ENCODE measurements at places on chromosomes 2 and 18.

DNA sequence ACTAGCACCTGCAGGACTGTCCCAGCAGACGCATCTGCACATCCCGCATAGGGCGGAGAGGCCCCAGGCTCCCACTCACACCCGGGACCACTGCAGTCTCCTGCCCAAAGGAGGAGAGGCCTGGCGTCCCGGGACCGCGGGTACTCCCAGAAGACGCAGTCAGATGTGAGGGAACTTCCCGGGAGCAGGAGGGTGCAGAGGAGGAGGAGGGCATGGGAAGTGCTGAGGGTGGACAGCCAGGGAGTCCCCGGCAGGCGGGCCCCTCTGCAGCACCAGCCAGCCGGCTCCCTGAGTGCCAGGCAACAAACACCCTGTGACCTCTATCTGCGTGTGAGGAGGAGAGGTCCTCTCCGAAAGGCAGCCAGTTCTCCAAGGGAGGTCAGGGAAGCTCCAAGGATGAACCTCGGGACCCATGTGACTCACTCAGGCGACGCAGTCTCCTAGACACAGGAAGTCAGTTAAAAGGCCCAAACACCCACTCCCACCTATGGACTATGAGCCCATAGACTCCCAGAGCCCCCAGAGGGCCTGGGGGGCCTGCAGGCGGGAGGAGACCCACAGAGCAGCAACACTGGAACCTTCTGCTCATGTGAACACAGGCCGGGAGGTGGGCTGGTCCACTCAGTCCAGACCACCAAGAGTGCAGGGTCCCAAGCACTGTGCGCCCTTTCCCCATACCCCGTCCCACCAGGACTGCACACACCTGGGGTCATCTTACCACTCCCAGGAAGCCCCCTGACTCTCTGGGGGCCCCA lies 4.2 kb downstream of the PXDN start:
- peak overlapping the region; percentile 100 for H3K27ac ChIP-seq
- peak; percentile 69 for DNase-seq
- peaks cover 63% of the 10 kb centered on the region for H3K4me1 ChIP-seq
- no peaks in the 10 kb centered on the region for H3K27me3 ChIP-seq

DNA sequence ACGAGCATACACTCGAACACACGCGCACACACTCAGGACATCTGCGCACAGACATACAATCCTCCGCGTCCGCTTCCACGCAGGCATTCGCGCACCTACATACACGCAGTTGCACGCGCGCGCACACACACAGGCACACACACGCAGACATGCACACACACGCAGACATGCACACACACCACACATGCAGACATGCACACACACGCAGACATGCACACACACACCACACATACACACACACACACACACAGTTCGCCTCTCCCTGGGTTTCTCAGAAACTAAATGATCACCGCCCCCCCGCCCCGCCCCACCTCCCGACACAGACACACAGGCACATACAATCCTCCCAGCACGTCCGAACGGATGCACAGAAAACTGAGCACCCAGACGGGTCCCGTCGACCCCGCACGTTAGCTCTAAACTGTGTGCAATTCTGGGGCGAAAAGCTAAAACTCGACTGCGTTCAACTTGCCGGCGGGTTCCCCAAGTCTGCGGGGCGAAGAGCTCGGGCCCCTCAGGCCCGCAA lies 1.0 kb downstream of the EPHA4 start:
- no peaks in the 10 kb centered on the region for H3K36me3 ChIP-seq
- peak overlapping the region; percentile 91 for H3K27ac ChIP-seq
- DNase-seq = no peak
- H3K4me1 ChIP-seq = peaks cover 42% of the 10 kb centered on the region

GRCh38 chr18:5969989-5970403 lies 74.7 kb upstream of the TMEM200C start:
- DNase-seq = no peak
- no peaks in the 10 kb centered on the region for H3K36me3 ChIP-seq
- no peak overlapping the region for H3K27ac ChIP-seq
- no peaks in the 10 kb centered on the region for H3K4me1 ChIP-seq

DNA sequence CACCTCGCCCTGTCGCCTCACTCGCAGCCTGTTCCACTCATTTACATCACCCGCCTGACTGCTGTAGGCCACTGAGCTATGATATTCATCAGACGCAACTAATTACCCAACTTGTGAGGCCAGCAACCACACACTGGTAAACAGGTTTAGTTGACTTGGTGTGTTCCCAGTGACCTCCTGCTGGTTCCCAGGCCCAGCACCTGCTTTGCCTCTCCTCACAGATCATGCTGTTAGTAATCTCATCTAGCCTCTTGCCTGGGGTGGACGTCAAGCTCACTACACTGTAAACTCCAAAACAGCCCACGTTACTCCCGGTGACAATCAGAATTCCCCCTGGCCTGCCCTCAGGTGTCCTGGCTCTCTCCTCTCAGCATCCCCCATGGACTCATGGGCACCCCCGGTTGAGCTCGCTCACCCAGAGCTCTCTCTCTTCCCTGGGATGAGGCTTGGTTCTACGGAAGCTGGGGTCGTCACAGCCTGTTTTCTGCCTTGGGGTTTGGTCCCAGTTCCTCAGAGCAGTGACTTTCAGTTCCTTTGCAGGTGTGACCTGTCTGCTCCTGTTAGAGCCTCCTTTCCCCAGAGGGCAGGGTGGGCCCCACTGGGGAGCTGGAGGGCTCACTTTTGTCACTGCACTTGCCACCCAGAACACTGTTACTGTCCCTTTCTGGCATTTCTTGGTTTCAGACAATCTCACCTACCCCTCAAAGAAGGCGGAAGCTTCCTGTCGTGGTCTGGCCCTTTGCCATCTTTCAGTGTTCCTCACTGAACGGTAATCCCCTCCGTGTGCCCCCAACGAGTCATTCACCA lies 40.3 kb downstream of the INPP5D start:
- H3K4me1 ChIP-seq = no peaks in the 10 kb centered on the region
- H3K4me3 ChIP-seq = no peak overlapping the region
- H3K36me3 ChIP-seq = no peaks in the 10 kb centered on the region

DNA sequence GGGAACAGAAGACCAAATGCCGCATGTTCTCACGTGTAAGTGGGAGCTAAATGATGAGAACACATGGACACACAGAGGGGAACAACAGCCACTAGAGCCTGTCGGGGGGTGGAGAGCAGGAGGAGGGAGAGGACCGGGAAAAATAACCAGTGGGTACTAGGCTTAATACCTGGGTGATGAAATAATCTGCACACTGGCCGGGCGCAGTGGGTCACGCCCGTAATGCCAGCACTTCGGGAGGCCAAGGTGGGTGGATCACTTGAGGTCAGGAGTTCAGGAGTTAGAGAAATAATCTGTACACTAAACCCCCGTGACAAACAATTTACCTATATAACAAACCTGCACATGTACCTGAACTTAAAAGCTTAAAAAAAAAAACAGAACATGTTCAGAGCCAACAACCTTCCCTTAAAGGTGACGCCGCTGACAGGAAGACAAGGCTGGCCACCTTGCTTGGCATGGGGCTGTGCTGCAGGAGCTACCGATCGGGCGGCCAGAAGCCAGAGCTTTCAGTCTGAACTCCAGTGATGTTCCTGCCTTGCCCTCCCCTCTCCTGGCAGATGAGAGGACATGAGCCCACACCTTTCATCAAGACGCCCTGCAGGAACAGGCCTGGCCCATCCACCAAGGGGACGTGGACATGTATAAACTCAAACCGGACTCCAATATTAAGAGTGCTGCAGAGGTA lies 11.2 kb downstream of the SLC66A2 start:
- H3K36me3 ChIP-seq = peaks cover 27% of the 10 kb centered on the region
- no peak overlapping the region for H3K4me3 ChIP-seq
- H3K27ac ChIP-seq = no peak overlapping the region
- no peaks in the 10 kb centered on the region for H3K27me3 ChIP-seq
- peak; percentile 20 for DNase-seq

Data from sigmoid colon (tissue), 7 donors.